ENCODE measurements at places on chromosomes 16 and 17.

DNA sequence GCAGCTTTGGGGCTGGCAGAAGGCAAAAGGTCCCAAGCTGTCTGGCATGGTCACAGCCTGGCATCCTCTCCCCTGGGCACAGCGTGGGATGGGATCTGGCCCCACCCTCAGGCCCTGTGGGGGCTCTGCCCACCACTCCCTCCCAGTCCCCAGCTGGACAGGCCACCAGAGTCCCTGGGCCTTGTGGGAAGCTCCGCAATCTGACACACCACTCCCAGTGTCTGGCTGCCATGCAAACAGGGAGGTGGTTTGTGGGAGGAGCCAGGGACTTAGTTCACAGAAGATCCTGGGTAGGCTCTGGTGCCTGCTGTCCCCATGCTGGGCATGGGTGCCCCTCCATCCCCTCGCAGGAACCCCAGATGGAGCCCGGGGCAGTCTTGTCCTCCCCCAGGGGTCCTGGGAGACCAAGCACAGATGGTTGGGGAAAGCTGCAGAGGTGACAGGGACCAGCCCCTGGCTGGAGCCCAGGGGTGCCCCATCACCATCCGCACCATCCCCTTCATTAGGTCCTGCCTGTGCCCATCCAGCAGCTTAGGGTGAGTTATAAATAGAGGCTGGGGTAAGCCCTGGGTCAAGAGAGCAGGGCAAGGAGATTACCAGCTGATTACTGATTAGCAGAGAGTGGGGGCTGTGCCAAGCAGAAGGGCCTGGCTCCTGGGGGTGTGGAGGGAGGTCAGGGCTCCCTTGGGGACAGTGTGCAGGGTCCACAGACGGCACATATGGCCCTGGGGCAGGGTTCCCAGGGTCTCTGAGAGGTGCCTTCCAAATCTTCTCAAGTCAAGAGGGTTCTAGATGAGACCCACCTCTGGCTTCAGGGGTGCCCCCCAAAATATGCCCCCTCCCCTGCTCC, 6.2 kb downstream of the FSCN2 start:
- DNase-seq: no peak

DNA sequence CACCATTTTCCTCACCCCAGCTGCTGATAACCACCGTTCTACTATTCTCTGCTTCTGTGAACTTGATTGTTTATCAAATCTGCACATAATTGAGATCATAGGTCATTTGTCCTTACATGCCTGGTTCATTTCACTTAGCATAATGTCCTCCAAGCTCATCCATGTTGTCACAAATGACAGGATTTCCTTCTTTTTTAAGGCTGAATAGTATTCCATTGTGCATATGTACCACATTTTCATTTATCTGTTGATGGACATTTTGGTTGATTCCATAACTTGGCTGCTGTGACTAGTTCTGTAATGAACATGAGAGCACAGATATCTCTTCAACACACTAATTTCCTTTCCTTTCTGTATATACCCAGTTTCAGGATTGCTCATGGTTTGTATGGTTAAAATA, 225.3 kb upstream of the TBX2 start:
- DNase-seq: no peak

- no peak for DNase-seq
These were observed 10.4 kb upstream of the WFDC1 start for GRCh38 chr16:84284154-84284722.

GRCh38 chr16:24850289-24850938, 4.7 kb downstream of the SLC5A11 start:
- no peak for DNase-seq

DNA sequence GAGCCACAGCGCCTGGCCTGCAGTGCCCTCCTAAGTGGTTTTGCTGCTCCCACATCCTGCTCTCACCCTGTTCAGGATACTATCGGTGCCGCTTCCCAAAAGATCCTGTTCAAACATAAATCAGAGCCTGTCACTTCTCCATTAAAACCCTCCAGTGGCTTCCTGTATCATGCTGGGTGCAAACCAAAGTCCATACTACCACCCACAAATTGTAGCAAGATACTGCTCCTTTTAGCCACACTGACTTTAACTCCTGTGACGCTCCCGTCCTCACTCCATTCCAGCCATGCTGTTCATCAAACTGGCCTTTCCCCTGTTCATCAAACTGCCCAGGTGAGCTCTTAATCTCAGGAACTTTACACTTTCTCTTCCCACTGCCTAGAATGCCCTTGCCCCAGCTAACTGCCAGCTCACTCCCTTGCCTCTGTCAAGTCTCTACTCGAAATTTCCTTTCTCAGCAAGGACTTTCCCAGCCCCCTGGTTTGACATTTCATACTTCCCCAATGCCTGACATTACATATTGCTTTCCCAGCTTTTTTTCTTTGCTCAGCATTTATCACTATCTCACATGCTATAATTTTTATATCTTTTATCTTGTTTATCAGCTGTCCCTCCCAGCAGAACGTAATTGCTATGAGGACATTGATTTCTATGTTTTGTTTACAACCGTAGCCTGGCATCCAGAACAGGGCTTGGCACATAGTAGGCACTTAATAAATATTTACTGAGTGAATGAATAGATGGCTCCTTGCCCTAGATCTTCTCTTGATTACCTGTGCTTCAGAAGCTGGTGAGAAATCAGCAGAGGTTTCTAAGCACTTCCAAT, 44.3 kb upstream of the SMURF2 start:
- DNase-seq: no peak

DNA sequence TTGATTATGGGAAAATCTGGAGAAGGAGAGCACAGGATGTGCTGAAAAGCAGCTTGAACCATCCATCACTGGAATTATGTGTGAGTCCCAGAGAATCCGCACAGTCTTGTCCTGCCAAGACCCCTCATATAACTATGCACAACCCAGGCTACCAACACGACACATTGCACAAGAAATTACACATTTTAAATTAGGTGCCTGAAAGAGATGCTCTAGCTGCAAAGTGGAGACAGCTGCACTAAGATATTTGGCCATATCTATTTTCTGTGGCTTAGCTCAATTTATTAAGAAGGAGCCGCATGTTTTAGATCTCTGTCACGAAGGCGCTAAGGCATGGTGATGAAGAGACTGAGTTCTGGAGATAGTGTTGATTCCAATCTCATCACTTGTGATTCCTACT, 1308.4 kb downstream of the CDH8 start:
- no peak for DNase-seq

GRCh38 chr16:6160303-6160702, 1062.7 kb upstream of the EEF2KMT start:
- no peak for DNase-seq

DNA sequence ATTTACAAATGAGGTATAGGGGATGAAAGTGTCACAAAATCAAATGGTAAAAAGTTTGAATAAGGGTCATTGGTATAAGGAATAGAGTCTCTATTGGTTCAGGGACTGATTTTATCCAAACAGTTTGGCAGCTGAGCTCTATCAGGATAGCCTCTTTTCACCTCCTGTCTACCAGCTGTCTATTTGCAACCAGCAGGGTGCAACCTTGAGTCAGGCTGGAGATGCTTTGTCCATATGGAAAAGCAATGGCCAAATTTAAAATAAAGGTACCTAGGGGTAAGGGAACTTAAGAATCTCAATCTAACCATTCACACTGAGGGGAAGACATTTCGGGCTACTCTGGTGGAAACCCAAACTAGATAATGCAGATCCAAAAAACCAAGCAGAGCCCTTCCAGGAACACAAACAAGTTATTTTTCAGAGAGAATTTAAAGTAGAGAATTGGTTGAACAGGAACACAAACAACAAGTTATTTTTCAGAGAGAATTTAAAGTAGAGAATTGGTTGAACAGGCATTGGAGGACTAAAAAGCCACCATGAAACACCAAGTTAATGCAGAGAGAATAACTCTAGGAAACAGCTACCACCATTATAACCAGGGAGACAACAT, 12.6 kb upstream of the CA10 start:
- DNase-seq: no peak

DNA sequence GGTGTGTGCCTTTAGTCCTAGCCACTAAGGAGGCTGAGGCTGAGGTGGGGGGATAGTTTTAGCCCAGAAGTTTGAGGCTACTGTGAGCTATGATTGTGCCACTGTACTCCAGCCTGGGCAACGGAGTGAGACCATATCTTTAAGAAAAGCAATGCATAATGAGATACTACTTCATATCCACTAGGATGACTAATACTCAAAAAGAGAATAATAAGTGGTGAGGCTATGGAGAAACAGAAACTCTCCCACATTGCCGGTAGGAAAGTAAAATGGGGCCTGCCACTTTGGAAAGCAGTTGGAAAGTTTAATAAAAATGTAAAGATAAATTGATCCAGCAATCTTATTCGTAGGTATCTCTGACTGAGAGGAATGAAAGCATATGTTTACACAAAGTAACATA, 4.6 kb upstream of the NPIPB2 start:
- no peak for DNase-seq

DNA sequence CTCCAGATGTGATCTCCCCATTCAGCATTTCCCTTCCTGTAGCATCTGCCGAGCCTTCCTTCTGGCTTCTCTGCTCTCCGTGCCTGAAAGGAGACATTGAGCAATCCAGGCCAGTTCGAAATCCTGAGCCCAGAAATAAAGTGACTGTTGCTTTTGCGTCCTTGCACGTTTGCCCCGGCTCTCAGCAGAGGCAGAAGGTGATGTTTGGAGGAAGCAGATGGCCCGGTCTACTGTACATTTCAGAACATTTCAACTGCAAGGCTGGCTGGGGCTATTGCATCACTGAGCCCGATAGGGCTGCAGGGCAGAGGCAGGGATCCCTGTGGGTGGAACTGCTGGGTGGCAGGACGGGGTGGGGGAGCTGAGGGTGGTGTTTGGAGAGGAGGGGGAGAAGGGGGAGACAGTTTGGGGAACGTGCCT, 29.4 kb downstream of the IRF8 start:
- DNase-seq: no peak

GRCh38 chr17:327971-328370, 24.6 kb downstream of the RPH3AL start:
- DNase-seq: no peak

DNA sequence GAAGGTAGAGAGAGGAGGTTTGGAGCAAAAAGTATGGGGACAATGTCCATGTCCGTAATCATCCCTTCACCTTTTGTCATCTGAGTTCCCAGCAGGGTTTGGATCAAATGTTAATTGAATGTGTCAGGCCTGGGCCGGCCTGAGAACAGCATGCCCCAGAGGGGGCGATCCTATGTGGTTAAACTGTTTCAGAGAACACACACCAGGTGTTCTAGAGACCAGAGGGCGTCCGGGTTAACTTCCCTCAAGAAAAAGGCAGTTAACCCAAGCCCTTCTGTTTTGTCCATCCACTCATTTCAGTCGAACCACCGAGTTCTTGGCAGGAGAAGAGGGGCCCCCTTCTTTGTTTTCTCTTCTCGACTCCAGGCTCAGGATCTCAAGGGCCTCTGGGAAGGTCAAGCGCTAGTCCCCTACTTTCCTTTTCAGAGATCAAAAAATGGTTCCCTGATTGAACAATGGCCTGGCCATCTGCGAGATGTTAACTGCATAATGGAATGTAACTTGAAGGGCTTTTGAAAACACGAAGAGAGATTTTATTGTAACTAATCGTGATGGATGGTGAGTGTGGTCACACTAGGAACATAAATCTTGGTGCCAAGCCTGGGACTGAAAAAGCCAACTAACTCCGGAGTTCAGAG, 142.5 kb downstream of the IRX3 start:
- DNase-seq: no peak

DNA sequence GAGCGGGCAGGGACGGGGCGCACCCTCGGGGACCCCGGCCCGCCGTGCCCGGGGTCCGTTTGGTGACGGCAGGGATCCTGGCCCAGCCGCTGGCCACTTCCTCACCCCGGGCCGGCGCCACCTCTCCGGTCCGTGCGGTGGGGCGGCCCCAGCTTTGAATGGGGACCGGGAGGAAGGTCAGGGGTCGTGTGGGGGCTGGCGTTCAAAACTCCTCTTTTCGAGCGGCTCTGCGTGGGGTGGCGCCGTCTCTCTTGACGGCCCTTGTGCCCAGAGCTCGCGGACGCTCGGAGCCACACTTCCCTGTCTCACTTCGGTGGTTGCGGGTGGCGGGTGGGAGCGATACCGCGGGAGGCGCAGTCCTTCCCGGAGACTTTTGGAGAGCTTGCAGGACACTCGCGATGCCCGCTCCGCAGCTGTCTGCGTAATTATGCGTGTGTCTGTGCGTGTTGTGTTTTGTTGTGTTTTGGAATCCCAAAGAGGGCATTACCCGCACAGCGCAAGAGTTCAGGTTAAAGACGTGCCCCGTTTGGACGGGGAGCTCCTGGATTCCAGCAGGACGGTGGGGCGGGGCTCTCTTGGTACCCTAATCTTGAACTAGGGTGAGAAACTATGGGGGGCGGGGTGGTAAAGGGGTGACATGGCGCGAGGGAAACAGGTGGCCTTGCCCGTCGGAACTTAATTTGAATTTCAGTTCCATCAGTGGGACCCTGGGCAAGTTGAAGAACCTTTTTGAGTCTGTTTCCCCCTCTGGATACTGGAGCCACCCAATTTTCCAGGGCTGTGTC, 637 bp downstream of the PLCG2 start:
- no peak for DNase-seq

- no peak for DNase-seq
These were observed 28.3 kb downstream of the ARSG start for GRCh38 chr17:68319410-68320162.

GRCh38 chr17:11986942-11987329, 10.3 kb downstream of the ZNF18 start:
- no peak for DNase-seq

DNA sequence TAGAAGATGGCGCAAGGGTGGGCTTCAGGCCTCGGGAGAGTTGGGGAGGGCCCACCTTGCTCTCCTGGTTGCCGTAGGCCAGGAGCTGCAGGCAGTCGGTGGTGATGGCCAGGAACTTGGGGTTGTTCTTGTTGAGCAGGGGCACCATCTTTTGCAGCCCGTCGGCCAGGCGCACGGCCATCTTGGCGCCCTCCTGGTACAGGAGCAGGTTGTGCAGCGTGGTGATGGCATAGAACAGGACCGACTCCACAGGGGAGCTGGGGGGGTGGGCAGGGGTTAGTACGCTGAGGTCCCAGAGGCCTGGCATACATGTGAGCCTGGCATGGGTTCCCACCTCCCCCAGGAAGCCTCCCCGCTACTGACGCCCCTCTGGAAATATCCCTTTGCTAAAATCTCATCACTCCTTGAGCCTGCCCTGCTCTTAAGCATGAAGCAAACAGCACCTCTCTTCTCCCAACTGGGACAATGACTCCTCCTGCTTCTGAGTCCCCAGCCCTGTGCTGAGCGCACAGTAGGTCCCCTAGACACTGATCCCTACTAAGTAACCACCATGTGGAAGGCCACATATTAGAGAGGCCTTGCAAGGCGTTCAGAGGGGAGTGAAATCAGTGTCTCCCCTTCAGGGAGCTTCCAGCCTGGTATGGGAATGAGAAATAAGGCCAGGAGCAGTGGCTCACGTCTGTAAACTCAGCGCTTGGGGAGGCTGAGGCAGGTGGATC, 19.0 kb downstream of the JUP start:
- DNase-seq: no peak

GRCh38 chr17:62755141-62755851, 52.8 kb downstream of the MARCHF10 start:
- DNase-seq: no peak

DNA sequence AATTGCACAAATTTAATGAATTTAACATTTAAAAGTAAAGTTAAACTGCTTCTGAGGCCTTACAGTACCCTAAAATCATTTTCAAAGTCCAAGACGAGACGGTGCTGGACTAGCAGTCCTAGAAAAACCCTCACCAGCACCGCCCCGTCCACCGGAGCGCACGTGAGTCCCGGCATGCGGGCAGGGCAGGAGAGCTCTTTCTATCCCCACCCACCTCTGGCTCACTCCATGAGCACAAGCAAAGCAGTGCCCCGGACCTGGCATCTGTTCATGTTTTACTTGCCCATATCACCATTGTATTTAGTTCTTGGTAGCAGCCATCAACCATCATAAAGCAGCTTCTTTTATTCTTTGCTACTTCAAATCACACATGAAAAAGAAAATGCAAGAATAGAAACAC, 41.7 kb downstream of the ANKRD11 start:
- no peak for DNase-seq

- DNase-seq: no peak
These were observed 45.1 kb upstream of the ZNF750 start for GRCh38 chr17:82884970-82885353.

All from NCI-H187 (cell line).